ENCODE measurements at places on chromosomes 3 and 15.

DNA sequence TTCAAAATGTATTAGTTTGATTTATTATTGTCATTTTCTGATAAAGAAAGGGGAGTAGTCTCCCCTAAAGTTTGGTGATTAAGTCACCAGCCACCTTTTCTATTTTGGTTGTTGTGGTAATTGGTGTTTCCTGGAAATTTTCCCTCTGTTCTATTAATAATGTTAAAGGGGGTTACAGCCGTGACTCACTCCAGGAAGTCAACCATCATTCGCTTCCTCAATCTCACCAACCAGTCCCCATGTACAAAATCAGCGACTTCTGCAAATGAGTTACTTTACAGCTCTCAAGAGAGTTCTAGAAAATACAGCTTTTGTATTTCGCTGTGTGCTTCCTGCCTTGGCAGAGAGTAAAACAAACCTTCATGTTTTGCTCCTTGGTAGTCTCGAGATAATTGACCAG is 285.1 kb downstream of the LPP start:
- DNase-seq, result peak; percentile 28

DNA sequence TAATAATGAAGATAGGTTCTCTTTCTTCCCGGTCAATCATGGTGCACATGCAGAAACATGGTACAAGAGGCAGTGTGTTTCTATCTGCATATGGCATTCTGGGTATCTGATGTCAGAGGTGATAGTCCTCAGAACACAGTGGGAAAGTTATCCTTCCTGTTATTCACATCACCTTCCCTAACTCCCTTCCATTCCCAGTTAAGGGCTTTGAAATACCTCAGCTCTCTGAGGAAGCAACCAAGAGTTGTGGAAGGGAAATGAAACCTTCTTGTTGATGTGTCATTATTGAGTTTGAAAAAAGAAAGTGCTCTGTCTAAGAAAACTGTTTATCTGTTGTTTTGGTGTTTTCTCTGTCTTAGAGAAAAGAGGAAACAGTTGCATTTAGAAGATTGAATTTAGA is 21.9 kb upstream of the P2RY13 start:
- DNase-seq, result no peak

DNA sequence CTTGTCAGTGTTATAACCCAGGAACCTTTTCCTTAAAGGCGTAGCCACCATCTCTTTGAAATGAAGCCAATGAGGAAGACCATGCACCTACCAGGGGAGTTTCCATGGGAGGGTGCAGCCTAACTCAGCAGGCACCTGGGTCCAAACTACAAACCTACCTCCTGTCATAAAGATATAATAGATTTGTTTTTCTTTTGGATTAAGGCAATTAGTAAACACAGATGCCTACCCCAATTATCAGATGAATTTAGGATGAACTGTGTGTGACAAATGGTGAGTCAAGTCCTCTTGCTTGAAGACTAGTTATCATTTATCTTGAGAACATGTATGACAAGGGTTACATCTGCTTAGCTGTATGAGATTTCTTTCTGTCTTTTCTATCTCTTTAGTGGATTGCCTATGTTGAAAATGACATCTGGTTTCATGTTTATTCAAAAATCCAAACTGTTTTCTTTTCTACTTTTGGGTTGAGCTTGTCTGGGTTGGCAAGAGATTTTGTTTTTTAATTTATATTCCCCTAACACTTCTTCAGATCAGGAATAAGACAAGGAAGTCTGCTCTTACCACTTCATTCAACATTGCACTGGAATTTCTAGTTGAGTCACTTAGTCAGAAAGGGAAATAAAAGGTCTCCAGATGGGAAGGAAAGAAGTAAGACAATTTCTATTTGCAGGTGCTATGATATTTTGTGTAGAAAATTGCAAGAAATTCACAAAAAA is 149.9 kb downstream of the NEK10 start:
- no peak for DNase-seq

GRCh38 chr3:111700054-111700453 is 104.9 kb upstream of the ZBED2 start:
- DNase-seq, result no peak

GRCh38 chr3:25453619-25454004 is 25.5 kb downstream of the RARB start:
- DNase-seq, result no peak

GRCh38 chr15:31202953-31203352 is 101.4 kb upstream of the TRPM1 start:
- DNase-seq, result no peak

DNA sequence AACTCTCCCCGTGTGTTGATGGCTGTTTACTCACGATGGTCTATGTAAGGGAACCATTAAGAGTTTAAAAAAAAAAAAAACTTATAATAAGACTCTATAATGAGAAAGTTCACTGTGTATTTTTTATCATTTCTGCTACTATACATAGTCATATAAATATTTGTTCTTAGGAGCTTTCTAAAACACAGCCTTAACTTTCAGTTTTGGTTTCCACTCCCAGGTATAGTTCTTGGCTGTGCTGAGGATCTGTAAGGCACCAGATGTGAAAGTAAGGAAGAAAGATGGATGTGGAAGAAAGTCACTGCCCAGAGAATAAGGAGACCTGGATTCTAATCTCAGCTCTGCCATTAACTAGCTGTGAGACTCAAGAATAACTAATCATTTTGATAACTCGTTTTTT is 101.9 kb upstream of the THBS1 start:
- DNase-seq, result no peak

- no peak for DNase-seq
Observed at GRCh38 chr3:13132731-13133410, 59.6 kb upstream of the IQSEC1 start.

DNA sequence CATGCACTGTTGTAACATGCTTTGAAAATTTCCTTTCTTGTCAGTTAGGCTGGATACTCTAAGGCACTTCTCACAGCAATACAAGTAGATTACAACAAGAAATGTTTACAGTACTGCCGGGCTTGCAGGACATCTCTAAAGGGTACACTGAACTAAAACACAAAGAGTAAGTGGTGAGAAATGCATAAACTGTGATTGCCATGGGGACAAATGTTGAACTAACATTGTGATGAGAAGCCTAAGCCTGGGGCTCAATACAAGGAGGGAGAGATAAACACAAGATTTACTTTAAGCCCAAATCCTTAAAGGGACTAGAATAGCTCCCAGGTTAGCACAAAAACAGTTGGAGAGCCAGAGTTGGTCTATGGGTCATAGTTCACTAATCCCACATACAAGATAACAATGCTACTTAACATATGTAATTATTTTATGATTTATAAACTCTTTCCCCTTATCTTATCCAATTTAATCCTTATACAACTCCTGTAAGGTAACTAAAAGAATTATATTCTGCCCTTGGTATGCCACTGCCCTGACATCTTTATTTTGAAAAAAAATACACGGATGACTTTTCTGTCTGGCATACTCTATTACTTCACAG is 126.9 kb downstream of the THRB start:
- no peak for DNase-seq

- DNase-seq, result no peak
Observed at GRCh38 chr3:114557791-114558190, 264.0 kb downstream of the TIGIT start.

DNA sequence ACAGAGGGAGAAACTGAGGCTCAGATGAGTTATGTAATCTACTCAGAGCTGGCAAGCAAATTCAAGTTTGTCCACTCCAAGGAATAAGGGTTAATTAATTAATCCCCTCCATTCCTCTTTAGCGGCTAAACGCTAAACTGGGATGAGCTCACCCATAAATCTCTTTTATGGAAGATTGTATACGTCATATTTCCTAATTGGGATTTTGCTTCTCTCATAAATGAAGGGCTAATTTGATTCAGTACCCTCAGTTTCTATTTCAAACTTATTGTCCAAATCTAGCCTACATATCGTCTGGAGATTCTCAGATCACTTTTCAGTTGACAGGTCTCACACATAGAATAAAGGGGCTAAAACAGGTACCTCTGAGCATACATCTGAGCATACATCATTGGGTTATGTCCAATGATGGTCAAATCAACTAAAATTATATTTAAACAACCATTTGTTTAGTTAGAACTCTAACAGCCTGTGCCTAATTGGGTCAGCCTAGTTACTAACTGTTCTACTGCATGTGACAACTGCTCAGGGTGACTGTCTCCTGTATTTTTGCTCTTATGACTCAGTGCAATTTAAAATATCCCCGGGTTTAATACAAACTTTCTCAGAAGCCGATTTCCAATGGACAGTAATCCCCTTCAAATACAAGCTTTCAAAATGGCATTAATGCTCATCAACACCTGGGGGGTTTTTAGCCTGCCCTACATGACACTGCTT is 57.6 kb upstream of the PLXND1 start:
- DNase-seq, result no peak

DNA sequence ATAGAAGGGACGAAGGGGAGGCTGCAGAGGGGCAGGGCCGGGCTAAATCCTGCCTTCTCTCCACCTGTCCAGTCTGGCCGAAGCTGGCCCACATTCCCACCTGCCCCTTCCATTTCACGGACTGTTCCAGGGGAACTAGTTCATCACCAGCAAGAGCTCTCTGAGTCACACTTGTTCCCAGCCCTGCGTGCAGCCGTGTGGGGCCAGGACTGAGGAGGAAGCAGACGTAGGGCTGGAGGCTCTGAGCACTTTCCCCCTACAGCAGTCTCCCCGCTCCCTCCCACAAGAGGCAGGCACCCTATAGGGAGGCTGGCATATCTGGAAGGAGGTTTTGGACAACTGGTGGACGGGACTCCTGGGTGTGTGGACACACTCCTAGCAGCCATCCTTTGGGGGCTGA is 3.0 kb downstream of the ITIH4 start:
- no peak for DNase-seq

DNA sequence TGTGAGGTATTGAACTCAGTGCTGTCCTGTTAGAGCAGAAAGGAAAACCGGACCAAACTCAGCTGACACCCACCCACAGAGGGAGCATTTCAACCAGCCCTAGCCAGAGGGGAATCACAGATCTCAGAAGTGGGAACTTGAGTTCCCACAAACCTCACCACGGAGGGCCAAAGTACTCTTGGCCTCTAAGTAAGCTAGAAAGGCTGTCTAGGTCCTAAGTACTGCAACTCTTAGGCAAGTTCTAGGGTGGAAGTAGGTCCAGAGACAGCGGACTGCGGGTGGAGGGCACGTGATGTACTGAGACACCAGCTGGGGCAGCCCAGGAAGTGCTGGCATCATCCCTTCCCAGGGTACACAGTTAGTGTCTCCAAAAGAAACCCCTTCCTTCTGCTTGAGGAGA is 34.1 kb downstream of the EOMES start:
- no peak for DNase-seq

GRCh38 chr3:22960105-22960984 is 242.8 kb upstream of the UBE2E2 start:
- DNase-seq, result peak; percentile 14

DNA sequence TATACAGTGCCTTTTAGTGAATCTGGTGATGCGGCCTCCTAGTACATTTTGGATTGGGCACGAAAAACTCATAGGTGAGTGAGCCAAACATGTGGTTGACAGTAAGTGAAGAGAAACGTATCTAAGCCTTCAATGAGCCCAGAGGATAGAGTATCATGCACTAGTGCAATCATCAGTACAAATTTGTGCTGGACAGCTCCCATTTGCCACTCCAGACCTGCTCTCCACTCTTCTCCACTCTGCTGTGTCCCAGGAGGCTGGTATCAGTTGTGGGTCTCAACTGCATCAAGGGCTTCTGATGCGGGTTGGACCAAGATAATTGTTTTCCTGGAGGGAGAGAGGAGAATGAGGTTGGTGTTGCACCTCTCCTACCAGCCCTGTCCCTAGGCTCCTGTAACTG is 9.1 kb upstream of the RASGRF1 start:
- no peak for DNase-seq

- no peak for DNase-seq
Observed at GRCh38 chr3:136772709-136773108, 20.5 kb upstream of the STAG1 start.

DNA sequence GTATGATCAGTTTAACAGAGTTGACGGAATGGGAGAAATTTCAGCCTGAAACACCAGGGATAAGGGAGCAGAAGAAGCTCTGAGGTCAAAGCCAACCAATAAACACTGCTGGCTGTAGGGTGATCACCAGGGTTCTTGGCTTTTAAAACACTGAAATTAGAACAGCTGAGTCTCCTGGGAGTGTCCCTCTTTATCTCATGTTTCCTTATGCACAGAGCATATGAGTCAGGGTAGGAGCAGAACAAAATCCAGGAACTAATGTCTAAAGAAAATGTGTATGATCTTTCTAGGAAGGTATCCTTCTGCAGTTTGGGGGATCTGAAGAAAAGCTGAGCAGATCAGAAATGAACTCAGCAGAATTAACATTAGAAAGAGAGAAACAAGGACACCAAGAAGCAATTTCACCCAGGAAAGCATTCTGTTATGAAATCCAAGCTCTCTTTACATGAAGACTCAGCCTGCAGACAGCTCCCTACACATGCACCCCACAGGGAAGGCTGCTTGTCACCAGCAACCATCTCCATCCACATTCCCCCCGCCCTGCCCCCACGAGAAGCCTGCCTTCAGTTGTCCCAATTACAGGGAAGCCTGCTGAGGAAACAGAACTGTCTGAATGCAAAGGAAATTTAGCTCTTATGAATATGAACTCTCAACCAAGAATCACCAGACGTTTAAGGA is 469.7 kb downstream of the PDCD6IP start:
- DNase-seq, result no peak

- DNase-seq, result no peak
Observed at GRCh38 chr3:25056803-25057351, 371.2 kb upstream of the RARB start.

- DNase-seq, result peak; percentile 47
Observed at GRCh38 chr15:88664151-88664778, 25.4 kb downstream of the ISG20 start.

GRCh38 chr3:187507266-187507665 is 139.1 kb downstream of the RTP4 start:
- DNase-seq, result no peak

- no peak for DNase-seq
Observed at GRCh38 chr3:127593178-127593577, 2.6 kb upstream of the TPRA1 start.

GRCh38 chr15:77818484-77819047 is 185.9 kb upstream of the LINGO1 start:
- DNase-seq, result no peak

- no peak for DNase-seq
Observed at GRCh38 chr3:63960048-63960711, 48.0 kb upstream of the SCAANT1 start.

DNA sequence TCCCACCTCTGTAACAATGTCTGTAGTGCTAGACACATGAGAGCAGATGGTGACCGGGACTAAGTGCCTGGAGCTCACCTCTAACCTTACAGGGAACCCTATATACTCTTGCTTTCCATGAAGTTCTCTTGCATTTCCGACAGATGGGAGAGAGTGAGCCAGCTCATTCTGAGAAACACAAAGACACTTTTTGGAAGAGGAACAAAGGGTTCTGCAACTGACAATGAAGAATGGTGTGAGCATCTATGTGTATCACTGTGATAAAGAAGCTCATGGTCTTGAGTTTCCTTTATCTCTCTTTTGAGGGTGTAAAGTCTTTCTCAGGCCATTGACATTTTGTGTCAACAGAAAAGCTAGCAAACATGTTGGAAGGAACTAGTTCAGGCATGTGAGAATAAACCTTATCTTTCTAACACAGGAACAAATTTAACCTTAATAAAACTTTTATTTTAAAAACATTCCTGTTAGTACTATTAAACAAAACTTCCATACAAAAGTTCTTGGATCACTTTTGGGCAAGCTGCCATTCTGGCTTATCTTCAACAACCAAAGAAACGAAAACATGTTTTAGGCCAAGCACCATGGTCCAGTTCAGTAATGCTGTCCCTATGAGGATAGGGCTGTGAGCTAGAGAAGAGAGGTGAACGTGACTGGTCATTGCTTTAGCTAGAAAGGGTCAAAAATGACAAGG is 142.7 kb downstream of the THRB start:
- DNase-seq, result no peak
